ENCODE measurements at places on chromosomes 1 and 21.
A peak's percentile ranks its signal among the peaks of the same experiment; 100 is the strongest.

GRCh38 chr1:107820801-107821200 is 144.2 kb downstream of the VAV3 start:
- peaks cover 7% of the 10 kb centered on the region for H3K4me1 ChIP-seq
- H3K27me3 ChIP-seq, result no peaks in the 10 kb centered on the region
- H3K27ac ChIP-seq, result no peak overlapping the region
- H3K36me3 ChIP-seq, result peaks cover 3% of the 10 kb centered on the region
- DNase-seq, result no peak

GRCh38 chr1:94240822-94241221 is 3.4 kb upstream of the ARHGAP29 start:
- peaks cover 80% of the 10 kb centered on the region for H3K27me3 ChIP-seq
- H3K27ac ChIP-seq, result no peak overlapping the region
- DNase-seq, result no peak
- peaks cover 1% of the 10 kb centered on the region for H3K36me3 ChIP-seq
- peaks cover 8% of the 10 kb centered on the region for H3K4me1 ChIP-seq

DNA sequence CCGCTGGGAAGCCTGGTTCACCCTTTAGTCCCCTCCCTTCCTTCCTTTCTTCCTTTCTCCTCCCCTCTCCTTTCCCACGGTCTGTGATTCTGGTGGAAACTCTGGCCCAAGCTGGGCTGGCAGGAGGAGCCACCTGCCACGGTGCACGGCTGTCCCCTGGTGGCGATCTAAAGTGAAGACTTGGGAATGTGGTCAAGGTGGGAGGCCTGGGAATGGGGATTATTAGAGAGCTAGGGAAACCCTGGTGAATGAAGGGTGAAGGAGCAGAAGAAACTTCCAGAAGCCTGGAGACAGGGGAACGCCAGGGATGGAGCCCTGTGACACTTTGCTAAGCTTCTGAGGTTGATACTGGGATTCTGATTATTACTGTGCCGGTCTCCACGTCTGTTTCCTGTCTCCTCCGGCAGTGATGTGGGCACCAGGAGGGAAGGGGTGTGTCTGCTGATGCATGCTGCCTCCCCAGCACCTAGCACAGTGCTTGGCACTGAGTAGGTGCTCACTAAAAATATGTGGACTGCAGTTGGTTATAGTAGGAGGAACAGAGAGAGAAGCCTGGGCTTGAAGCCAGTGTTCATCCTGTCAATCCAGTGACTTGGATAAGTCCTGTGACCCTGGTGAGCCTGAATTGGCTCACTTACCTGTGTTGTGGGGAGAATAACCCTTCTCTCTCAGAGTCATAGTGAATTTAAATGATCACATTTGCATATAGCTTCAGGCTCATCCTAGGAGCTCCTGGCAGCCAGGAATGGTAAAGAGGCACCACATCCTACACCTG is 71.2 kb upstream of the NBPF3 start:
- H3K36me3 ChIP-seq, result no peaks in the 10 kb centered on the region
- peak; percentile 30 for DNase-seq
- H3K4me3 ChIP-seq, result no peak overlapping the region
- H3K4me1 ChIP-seq, result peaks cover 6% of the 10 kb centered on the region
- no peak overlapping the region for H3K27ac ChIP-seq

DNA sequence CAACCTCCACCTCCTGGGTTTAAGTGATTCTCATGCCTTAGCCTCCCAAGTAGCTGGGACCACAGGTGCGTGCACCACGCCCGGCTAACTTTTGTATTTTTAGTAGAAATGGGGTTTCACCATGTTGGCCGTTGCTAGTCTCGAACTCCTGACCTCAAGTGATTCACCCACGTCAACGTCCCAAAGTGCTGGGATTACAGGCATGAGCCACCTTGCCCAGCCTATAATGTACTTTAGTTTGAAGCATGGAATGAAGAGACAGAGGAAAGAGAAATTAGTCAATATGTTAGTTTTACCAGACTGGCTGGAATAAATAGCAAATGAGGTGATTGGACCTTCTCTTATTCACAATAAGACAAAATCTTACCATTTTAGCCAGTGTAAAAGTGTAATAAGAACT is 89.0 kb downstream of the GTF2B start:
- peaks cover 10% of the 10 kb centered on the region for H3K4me1 ChIP-seq
- no peak for DNase-seq
- H3K27ac ChIP-seq, result no peak overlapping the region

DNA sequence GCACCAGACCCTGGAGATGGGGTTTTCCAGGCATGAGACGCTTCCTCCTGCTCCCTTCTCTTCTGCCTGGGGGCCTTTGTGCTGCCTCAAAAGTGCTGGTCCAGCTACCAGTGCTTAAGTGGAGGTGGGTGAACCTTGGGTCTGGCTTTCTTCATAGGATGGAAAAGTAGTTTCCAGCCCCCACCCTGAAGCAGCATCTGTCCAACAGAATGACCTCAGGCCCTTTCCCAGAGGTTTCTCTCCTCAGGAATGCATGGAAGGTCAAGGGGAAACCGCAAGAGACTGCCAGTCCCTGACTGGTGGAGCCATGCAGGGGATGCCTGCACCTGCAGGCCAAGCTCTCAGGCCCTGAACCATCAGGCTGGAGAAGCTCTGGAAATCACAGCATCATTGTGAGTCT is 63.8 kb downstream of the HMGB4 start:
- H3K27me3 ChIP-seq, result no peaks in the 10 kb centered on the region
- H3K4me1 ChIP-seq, result no peaks in the 10 kb centered on the region
- no peak overlapping the region for H3K4me3 ChIP-seq
- no peak for DNase-seq
- H3K36me3 ChIP-seq, result no peaks in the 10 kb centered on the region

DNA sequence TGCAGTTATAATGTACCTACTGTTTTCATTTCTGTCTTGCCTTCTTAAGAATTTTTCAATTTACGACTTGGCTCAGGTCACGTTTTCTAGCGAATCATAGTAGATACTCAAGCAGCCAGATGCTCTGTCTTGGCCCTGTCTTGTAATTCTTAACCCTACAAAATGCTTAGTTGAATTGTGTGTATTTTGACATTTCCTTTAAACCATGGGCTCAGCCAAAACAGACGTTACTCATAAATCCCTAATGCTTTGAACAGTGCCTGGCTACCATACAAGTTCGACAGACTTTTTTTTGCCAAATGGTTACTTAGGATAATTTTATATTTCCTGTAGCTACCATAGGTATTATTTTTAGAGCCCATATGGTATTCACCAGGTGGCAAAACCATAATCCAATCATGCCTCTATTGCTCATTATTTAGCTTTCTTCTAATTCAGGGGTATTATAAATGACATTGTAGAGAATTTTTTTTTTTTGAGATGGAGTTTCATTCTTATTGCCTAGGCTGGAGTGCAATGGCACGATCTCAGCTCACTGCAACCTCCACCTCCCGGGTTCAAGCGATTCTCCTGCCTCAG is 54.3 kb downstream of the KCNK1 start:
- H3K4me1 ChIP-seq, result peaks cover 2% of the 10 kb centered on the region
- no peak overlapping the region for H3K27ac ChIP-seq
- H3K27me3 ChIP-seq, result no peaks in the 10 kb centered on the region
- DNase-seq, result no peak
- no peak overlapping the region for H3K4me3 ChIP-seq

DNA sequence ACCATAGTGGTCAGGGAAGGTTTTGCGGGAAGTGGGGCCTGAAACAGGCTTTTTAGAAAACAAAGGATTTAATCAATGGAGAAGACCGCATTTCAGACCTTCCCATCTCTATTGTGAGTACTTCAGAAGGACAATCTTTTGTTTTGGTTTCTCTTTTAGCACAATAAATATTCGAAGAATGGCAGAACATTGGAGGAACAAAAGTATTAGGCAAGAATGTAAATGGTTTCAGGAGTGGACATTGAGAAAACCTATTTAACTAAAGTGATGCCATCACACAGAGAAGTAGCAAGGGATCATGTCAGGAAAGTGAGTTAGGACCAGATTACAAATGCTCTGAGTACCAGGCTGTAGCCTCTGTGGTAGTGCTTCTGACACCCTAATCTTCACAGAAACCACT is 26.8 kb upstream of the UBE2U start:
- no peak overlapping the region for H3K27ac ChIP-seq
- no peaks in the 10 kb centered on the region for H3K36me3 ChIP-seq
- peaks cover 5% of the 10 kb centered on the region for H3K4me1 ChIP-seq
- no peak for DNase-seq
- peaks cover 39% of the 10 kb centered on the region for H3K27me3 ChIP-seq
- H3K4me3 ChIP-seq, result no peak overlapping the region

DNA sequence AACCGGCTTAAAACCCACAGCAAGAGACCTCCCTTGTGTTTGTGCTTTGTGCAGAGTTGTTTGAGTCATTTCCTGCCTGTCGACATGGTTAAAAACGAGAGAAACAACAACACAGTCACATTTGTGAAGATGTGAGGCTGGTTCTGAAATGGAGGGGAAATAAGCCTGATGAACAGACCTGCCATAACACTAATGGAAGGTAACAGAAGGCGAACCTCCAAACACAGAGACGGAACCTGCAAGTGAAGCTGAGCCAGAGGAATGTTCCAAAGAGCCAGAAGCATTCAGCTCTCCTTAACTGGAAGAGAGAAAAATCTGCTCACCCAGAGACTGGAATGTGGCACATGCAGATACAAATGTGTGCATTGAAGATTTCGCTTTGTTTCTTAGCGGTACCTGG is 53.2 kb upstream of the RAVER2 start:
- H3K36me3 ChIP-seq, result no peaks in the 10 kb centered on the region
- peaks cover 5% of the 10 kb centered on the region for H3K4me1 ChIP-seq
- H3K4me3 ChIP-seq, result no peak overlapping the region
- no peak for DNase-seq
- no peak overlapping the region for H3K27ac ChIP-seq

- H3K27me3 ChIP-seq, result no peaks in the 10 kb centered on the region
- no peak overlapping the region for H3K4me3 ChIP-seq
- no peak overlapping the region for H3K27ac ChIP-seq
- no peaks in the 10 kb centered on the region for H3K36me3 ChIP-seq
- no peaks in the 10 kb centered on the region for H3K4me1 ChIP-seq
Measured at GRCh38 chr1:74363220-74363619, 128.0 kb downstream of the TNNI3K start.

- no peak overlapping the region for H3K27ac ChIP-seq
- no peak for DNase-seq
- no peaks in the 10 kb centered on the region for H3K36me3 ChIP-seq
Measured at GRCh38 chr1:115246526-115246925, 91.5 kb downstream of the NGF start.

GRCh38 chr1:47238935-47239592 is 7.0 kb upstream of the TAL1 start:
- DNase-seq, result no peak
- peak overlapping the region; percentile 81 for H3K27ac ChIP-seq
- peaks cover 35% of the 10 kb centered on the region for H3K27me3 ChIP-seq
- H3K4me1 ChIP-seq, result peaks cover 48% of the 10 kb centered on the region
- H3K36me3 ChIP-seq, result no peaks in the 10 kb centered on the region
- H3K4me3 ChIP-seq, result peak overlapping the region; percentile 62

DNA sequence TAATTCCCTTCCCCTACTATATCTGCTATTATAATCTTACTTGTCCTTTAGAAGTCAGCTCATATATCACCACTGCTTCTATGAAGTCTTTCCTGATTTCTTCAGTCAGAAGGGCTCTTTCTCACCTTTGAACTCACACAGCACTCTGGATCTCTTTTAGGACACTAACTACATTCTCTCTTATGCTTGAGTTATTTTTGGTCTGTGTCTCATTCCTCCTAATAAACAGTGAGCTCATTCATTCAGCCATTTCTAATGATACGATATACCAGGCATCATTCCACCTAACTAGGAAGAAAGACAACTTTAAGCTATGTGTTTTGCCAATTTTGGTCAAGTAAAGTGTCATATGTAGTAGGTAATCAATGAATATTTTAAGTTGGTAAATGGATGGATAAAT is 1.2 kb upstream of the STYXL2 start:
- peaks cover 13% of the 10 kb centered on the region for H3K4me1 ChIP-seq
- H3K4me3 ChIP-seq, result no peak overlapping the region
- peaks cover 4% of the 10 kb centered on the region for H3K36me3 ChIP-seq

DNA sequence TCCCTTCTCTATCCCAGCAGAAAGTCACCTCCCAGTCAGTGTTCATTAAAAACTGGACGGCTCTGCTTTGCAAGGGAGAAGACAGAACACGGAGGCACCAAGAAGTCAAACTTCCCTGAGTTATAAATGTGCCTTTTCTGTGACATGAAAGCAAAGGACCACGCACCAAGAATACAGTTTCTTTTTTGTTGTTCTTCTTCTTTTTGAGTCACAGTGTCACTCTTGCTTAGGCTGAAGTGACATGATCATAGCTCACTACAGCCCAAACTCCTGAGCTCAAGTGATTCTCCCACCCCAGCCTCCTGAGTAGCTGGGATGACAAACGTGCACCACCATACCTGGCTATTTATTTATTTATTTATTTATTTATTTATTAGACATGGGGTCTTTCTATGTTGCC is 22.7 kb downstream of the GLUL start:
- H3K27me3 ChIP-seq, result peaks cover 19% of the 10 kb centered on the region
- H3K4me3 ChIP-seq, result no peak overlapping the region
- H3K4me1 ChIP-seq, result no peaks in the 10 kb centered on the region
- no peak overlapping the region for H3K27ac ChIP-seq
- H3K36me3 ChIP-seq, result no peaks in the 10 kb centered on the region

- H3K4me3 ChIP-seq, result no peak overlapping the region
- peak; percentile 50 for DNase-seq
- H3K27ac ChIP-seq, result no peak overlapping the region
- no peaks in the 10 kb centered on the region for H3K27me3 ChIP-seq
- H3K4me1 ChIP-seq, result peaks cover 7% of the 10 kb centered on the region
- no peaks in the 10 kb centered on the region for H3K36me3 ChIP-seq
Measured at GRCh38 chr1:116881879-116882520, 27.7 kb upstream of the PTGFRN start.

DNA sequence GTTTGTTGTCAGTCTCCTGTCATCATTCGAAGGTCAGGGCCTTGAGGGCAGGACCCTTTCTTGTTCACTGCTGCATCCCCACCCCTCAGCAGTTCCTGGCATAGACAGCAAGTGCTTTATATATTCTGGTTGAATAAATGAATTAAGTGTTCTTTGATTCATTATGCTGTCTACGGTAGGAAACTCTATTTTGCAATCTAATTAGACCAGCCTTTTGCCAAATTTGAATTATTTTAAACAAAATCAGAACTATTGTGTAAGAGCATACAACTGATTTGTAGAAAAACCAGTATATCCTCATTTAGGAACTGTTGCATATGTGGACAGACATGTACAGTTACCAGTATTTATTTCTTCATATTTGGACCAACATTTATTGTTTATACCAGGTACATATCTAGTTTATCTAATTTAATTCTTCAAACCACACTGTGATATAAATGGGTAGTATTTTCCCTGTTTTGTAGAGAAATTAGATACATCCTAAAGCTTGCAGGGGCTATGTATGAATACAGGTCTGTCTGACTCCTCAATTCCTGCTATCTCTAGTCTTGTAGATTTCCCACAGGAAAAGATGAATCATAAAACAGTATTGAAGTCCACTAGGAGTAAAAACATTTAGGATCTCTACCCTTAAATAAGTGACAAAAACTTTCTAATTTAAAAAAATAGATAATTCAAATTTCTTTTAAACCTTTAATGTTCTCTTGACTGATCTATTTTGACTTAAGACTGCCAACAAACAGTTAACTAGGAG is 10.4 kb downstream of the MGST3 start:
- no peak for DNase-seq
- H3K36me3 ChIP-seq, result peaks cover 12% of the 10 kb centered on the region
- peaks cover 60% of the 10 kb centered on the region for H3K4me1 ChIP-seq
- no peaks in the 10 kb centered on the region for H3K27me3 ChIP-seq

- H3K4me3 ChIP-seq, result peak overlapping the region; percentile 80
- no peaks in the 10 kb centered on the region for H3K27me3 ChIP-seq
- H3K27ac ChIP-seq, result peak overlapping the region; percentile 81
- no peak for DNase-seq
Measured at GRCh38 chr1:38990386-38990737, 714 bp upstream of the AKIRIN1 start.

GRCh38 chr1:167599957-167600581 is 30.0 kb upstream of the RCSD1 start:
- H3K27me3 ChIP-seq, result peaks cover 3% of the 10 kb centered on the region
- peaks cover 10% of the 10 kb centered on the region for H3K36me3 ChIP-seq
- H3K4me1 ChIP-seq, result peaks cover 44% of the 10 kb centered on the region
- peak; percentile 46 for DNase-seq
- H3K4me3 ChIP-seq, result peak overlapping the region; percentile 72
